ENCODE measurements at places on chromosomes 13 and 19. TPM values are rescaled to one million over a fixed set of nuclear protein-coding genes. Genes with fewer than 3 reads are reported as not detected.

VN1R2 gene
- not detected for total RNA-seq

JAK3 gene
- 0.94 TPM for total RNA-seq

ADAMTSL5 gene
- total RNA-seq, result not detected

MAST1 gene
- 131 TPM for total RNA-seq

OR7C1 gene
- total RNA-seq, result not detected

NCCRP1 gene
- not detected for total RNA-seq

SLITRK5 gene
- total RNA-seq, result 50.1 TPM

ALOX5AP gene
- total RNA-seq, result 1.3 TPM

HRC gene
- total RNA-seq, result 0.31 TPM

KCNRG gene
- total RNA-seq, result 32.2 TPM

HSD17B14 gene
- 1.3 TPM for total RNA-seq

ICAM1 gene
- total RNA-seq, result 1.3 TPM

DIAPH3 gene
- 7.2 TPM for total RNA-seq

PLK5 gene
- total RNA-seq, result 0.31 TPM

ATP4A gene
- total RNA-seq, result not detected

ANKLE1 gene
- 1.3 TPM for total RNA-seq

ZNF177 gene
- 14.7 TPM for total RNA-seq

DHDH gene
- total RNA-seq, result not detected

ZNF211 gene
- 51.3 TPM for total RNA-seq

ACP7 gene
- total RNA-seq, result not detected

ICAM4 gene
- not detected for total RNA-seq
